Lung microvascular endothelial cell (primary cell): ENCODE measurements at places on chromosomes 4 and X. TPM values are rescaled to one million over a fixed set of nuclear protein-coding genes. Genes with fewer than 3 reads are reported as not detected.

- no peak for DNase-seq
These were observed 9.9 kb downstream of the MMRN1 start for GRCh38 chr4:89904524-89904923.

- DNase-seq, result no peak
These were observed 207.5 kb downstream of the ANK2 start for GRCh38 chr4:113256946-113257345.

- DNase-seq, result no peak
These were observed 17.8 kb downstream of the PLCXD1 start for GRCh38 chrX:298993-299392.

- DNase-seq, result peak; percentile 57
These were observed 32.3 kb upstream of the BBS12 start for GRCh38 chr4:122700178-122700725.

DNA sequence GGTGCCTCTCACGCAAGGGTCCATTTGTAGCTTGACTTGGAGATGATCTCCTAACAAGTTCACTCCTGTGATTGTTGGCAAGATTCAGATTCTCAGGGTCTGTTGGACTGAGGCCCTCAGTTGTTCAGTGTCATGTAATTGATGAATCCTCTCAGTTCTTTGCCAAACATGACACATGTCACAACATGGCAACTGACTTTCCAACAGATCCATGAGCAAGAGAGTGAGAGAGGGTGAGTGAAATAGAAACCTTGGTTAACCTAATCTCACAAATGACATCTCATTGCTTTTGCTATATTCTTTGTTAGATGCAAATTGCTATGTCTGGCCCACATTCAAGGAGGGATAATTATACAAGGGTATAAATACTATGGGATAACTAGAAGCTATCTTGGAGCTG is 231.0 kb upstream of the PCDH10 start:
- DNase-seq, result no peak

DNA sequence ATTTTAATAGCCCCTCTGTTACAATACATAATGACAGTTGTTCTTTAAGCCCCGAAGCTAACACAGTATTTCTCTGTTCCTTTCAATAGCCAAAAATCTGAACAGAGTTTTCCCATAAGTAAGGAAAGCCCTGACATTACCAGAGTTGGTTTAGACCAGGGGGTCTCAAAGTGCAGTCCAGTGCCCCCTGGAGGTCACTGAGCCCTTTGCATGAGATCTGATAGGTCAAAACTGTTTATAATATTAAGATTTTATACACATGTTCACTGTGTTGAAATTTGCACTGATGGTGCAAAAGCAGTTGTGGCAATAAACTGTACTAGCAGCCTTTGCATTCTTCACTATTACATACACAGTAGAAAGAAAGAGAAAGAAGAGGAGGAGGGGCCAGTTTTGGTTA is 177.1 kb downstream of the SPANXN3 start:
- DNase-seq, result no peak

- DNase-seq, result no peak
These were observed 40.3 kb downstream of the PDGFC start for GRCh38 chr4:156931267-156931666.

DNA sequence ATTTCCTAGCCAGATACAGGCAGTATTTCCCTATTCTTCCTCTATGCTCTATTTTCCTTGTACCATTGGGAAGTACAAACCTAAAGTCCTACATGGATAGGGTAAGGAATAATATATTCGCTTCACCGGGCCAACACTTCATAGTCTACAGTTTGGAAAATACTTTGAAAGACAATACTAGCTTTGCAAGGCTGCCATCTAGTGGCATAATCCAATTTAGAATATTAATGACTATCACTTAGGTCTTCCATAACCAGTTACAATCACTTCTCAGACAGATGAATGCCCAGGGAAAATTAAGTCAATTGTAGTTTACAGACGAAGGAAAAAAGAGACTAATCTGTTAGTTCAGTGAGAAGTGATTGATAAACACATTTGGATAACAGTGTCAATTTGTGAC is 141.0 kb upstream of the FAM47C start:
- peak; percentile 51 for DNase-seq

DNA sequence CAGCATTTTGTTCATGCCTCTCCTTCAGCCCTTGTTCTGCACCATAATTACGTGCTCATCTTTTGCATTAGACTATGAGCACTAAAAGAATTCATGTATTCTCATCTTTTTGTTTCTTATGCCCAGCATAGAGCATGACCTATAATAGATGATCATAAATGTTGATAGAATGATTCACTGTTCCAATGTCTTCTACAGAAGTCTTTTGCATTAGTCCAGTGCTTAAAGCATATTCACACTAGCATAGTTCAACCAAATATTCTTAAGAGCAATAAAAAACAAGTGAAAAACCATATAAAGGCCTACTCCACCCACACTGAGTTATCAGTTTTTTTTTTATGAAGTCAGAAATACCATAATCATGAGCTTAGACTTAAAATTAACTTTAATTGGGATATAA is 36.5 kb upstream of the SLC10A4 start:
- DNase-seq, result no peak

DNA sequence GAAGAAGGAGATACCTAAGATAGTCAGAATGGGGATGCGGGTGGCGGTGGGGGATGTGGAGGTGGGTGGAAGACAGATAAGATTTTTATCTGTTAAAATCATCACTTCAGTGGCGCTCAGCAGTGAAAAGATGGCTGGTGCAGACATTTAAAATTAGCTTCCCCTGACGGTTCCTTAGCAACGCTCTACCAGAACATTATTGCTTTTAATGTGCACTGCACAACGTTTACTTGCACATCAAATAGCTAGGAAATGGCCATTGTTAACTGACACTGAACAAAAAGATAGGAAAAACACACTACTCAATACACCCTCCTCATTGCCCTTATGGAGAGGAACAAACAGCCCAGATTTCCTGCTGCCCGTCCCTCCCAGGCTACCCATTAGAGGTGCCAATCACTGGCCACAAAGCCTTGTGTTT is 61.0 kb upstream of the FTHL17 start:
- no peak for DNase-seq

- no peak for DNase-seq
These were observed 676.4 kb upstream of the INTU start for GRCh38 chr4:126956184-126956897.

DNA sequence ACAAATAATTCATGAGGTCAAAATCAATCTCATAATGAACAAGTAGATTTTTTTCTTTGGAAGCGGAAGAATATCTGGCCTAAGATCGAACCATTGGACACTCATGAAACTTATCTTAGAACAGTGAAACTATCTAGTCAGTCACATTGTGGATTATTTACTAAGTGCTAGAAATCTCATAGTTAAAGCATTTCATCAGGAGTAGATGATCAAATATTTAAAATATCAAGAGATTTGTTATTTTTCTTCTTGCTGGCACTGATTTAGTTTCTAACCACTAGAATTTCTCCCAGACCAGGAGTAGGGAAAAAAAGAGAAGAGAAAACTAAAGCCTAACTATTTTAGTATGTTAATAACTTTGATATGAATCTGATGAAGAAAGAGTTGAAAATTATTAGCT is 105.5 kb downstream of the SHROOM3 start:
- DNase-seq, result no peak

- no peak for DNase-seq
These were observed 536.0 kb upstream of the PRKX start for GRCh38 chrX:4249401-4249800.

GRCh38 chrX:20980426-20980825 is 393.8 kb upstream of the CNKSR2 start:
- DNase-seq, result no peak

DNA sequence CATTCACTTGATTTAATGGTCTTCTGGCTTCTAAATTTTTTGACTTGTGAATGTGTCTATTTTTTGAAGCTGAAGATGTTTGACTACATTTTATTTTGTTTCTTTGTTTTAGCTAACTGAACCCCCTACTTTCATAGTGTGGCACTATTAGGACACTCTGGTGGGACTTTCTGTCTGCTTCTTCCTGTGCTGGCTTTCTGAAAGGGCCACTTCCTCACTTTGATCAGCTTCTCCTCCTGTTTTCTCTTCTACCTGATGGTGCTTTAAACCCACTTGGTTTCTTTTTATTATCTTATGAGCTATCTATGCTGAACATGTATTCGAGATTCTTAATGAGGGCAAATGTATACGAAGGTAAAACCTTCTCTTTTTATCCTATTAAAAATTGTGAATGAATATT is 186.1 kb upstream of the CASK start:
- no peak for DNase-seq

DNA sequence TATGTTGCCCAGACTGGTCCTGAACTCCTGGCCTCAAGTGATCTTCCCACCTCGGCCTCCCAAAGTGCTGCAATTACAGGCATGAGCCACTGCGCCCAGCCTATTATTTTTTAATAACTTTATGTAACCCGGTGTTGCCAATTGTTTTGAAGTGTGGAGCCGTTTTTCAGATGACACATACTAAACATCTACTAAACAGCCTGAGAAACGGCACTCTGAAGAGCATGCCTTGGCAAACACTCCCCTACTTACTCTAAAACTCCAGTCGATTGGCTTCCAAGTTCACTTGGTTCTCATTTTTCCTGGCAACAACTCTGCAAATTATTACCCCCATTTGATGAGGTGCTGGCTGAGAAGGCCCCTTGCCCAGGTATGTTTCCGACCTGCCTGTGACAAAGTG is 131.1 kb downstream of the GPR143 start:
- DNase-seq, result no peak

- no peak for DNase-seq
These were observed 32.7 kb downstream of the BST1 start for GRCh38 chr4:15735536-15735935.

GRCh38 chr4:177862541-177863176 is 420.4 kb upstream of the AGA start:
- no peak for DNase-seq

DNA sequence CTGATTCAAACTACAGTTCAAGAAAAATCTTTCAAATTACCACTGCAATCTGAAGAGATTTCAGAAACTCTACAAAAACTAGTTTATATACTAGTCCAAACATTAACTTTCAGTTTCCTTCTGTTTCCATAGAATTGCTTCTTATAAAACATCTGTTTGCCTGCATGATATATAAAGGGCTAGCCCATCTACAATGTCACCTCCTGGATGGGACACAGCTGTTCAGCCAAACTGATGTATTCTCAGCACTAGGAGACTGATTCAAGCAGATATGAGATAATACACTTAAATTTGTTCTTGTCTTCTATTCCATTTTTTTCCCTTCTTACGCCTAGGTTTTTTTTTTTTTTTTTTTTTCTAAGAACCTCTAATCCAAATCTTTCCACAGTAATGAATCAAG is 1569.7 kb upstream of the IGFBP7 start:
- DNase-seq, result no peak

DNA sequence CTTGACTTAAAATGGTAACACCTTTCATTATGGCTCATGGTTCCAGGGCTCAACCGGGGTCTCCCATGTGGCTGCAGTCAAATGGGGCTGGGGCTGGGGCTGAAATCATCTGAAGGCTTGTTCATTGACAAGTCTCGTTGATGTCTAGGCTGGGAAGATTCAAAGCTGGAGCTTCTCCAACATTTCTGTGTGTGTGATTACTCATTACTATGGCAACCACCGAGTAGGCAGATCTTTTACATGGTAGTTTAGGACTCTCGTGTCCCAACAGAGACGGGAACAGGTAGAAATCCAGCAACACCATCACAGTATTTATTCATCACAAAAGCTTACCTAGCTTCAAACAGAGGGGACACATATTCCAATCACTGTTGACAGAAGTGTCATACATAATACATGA is 7.8 kb downstream of the YTHDC1 start:
- DNase-seq, result peak; percentile 76

GRCh38 chr4:2060611-2061185 is 1.6 kb downstream of the NAT8L start:
- DNase-seq, result no peak

DNA sequence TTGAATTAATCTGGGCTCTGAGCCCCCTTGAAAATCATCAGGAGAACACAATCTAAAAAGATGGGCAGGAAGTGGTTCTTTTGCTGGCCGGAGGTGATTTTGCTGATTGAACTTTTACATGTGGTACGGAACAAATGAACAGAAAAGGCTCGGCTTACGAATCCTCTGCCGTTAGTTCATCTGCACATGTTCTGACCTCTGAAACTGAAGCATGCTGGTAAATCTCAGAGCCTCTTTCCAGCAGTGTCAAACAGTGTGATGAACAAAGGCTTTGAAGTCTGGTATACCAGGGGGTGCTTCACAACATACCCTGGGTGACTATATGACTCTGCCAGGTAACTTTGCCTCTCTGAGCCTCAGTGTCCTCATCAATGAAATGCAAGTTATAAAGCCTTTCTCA is 194.2 kb upstream of the C1QTNF7 start:
- no peak for DNase-seq

DNA sequence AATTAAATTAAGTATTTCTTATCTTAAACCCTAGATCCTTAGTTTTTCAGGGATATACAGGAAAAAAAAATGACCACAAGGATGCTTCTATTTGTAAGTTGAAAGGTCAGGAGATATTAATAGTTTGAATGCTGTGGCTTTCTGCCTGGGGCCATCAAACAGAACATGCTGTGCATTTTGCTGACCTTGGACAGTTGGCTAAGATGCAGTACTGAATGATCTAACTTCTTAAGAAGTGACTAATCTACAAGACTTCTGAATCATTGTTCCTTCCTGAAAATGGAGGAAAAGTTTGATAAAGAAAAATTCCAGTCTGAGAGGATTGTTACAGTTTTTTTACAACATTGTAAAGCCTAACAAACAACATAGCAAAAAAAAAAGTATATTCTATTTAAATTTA is 237.8 kb upstream of the JADE1 start:
- DNase-seq, result no peak

DNA sequence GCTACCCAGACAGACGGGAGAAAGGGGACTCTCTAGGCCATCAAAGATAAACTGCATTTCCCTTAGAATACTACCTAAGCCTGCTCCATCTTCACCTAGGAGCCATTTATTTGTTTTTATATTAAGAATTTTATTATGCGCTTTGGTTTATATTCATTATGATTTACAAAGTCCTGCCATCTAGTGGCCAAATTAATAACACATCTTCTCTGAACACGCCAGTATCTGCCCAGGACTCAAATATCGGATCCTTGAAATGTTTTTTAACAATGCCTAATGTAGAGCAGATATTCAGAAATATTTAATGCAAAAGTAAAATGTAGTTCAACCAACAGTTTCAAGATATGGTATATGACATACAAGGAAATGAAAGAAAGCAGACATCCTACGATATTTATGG is 20.8 kb upstream of the PRPS2 start:
- peak; percentile 51 for DNase-seq

DNA sequence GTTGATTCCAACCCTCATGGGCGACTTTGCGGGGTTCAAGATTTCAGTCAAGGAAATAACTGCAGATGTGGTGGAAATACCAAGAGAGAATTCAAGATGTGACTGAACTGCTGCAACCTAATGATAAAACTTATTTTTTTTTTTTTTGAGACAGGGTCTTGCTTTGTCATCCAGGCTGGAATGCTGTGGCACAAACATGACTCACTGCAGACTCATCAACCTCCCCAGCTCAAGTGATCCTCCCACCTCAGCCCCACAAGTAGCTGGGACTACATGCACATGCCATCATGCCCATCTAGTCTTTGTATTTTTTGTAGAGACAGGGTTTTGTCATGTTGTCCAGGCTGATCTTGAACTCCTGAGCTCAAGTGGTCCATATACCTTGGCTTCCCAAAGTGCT is 19.5 kb upstream of the WDFY3 start:
- DNase-seq, result no peak

The NRK gene
- under 0.01 and 0.20 TPM in 2 replicates for total RNA-seq

The SMR3B gene
- not detected in 2 replicates for total RNA-seq

The SPP1 gene
- total RNA-seq, result not detected in 2 replicates

The C1GALT1C1 gene
- 42.7 and 49.2 TPM in 2 replicates for total RNA-seq

The TCEAL9 gene
- 64.1 and 83.7 TPM in 2 replicates for total RNA-seq

The OCRL gene
- 10.0 and 11.9 TPM in 2 replicates for total RNA-seq

The GPRIN3 gene
- total RNA-seq, result 0.40 and 0.65 TPM in 2 replicates

The EGFL6 gene
- total RNA-seq, result not detected in 2 replicates

The MUC7 gene
- total RNA-seq, result not detected in 2 replicates
